Stimulated activated CD8-positive, alpha-beta memory T cell treated with anti-CD3 and anti-CD28 coated beads, Interleukin-4, amount 100 ng/mL, for 1 hour (primary cell): ENCODE measurements at places on chromosomes 16 and 17.

GRCh38 chr16:12215277-12216105 is 239.0 kb downstream of the SNX29 start:
- DNase-seq: no peak

GRCh38 chr16:56669840-56670619 is 416 bp downstream of the MT1H start:
- DNase-seq: no peak

GRCh38 chr17:41885733-41886132 is 20.5 kb upstream of the KLHL11 start:
- no peak for DNase-seq

- DNase-seq: peak; percentile 43
Observed at GRCh38 chr17:32461853-32462617, 17.7 kb downstream of the PSMD11 start.

DNA sequence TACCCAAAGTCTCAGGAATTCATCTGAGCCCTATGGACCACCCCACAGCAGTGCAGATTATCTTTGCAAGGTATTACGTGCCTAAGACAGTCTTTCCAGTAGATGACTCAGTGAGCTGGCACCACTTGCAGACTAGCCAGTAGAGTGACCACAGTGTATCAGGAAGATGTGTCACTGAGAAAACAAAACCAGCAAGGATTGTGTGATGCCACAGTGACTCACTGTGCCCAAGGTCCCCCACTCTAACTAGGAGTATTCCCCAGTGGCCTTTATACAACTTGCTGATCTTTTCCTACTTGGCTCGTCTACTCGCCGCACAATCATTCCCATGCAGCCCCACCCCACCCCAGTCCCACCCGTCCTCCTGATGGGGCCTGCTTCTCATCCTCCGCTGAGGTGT is 26.8 kb upstream of the PRKCA start:
- DNase-seq: no peak

DNA sequence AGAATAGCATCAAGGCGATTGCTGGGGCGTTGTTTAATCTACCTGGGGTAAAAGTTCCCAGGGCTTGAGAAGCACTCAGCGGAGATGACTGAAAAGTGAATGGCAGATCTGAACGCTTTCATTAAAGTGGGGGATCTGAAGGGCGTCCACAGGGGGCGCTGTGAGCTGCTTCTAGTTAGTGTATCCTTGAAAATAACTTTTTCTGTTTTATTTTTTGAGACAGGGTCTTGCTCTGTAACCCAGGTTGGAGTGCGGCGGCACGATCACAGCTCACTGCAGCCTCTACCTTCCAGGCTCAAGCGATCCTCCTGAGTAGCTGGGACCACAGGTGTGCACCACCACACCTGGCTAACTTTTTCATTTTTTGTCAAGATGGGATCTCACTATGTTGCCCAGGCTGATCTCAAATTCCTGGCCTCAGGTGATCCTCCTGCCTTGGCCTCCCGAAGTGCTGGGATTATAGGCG is 360.4 kb downstream of the SEC14L1 start:
- no peak for DNase-seq

DNA sequence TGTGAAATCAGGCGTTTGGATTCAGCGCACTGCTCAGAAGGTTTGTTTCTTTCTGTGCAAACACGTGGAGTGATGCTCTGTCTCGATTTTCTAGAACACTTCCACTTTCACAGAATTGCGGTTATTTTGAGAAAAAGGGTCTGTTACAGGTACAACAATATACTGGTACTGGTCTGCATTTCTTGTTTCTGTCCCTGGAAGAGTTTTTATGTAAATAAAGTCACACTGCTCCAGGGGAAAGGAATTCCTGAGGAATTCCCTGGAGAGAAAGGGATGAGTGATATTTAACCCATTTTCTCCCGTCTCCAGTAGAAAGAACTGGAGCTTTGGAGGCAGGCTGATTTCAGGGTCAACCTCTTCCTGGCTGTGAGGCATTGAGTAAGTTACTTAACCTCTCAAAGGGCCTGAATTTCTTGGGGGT is 16.2 kb upstream of the RMI2 start:
- DNase-seq: no peak
